K562 (cell line): ENCODE measurements at places on chromosomes 7 and 10.

- no peaks in the 10 kb centered on the region for H3K27me3 ChIP-seq
- DNase-seq = no peak
- H3K4me1 ChIP-seq = no peaks in the 10 kb centered on the region; the same call in 1 of the 2 replicates
- peaks cover 22% of the 10 kb centered on the region; the same call in 1 of the 3 replicates for H3K36me3 ChIP-seq
Measured at GRCh38 chr10:6234371-6234770, 31.6 kb downstream of the PFKFB3 start.

DNA sequence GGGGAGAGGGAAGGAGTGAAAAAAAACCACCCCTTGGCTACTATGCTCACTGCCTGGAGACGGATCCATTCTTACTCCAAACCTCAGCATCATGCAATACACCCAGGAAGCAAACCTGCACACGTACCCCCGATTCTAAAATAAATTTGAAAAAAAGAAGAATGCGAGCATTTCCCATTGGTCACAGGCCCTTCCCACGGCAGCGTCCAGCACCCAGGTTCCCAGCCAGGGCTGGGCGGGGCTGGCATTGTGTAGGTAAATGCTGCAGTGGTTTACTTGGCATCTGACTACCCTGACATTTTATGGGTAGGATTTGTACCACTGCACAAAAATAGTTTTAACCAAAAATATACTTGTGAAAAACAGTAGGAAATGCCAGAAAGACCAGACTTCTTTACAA is 418.9 kb downstream of the DNAJB6 start:
- H3K36me3 ChIP-seq = no peaks in the 10 kb centered on the region
- no peak overlapping the region for H3K4me3 ChIP-seq
- DNase-seq = no peak
- H3K27ac ChIP-seq = no peak overlapping the region
- peaks cover 63% of the 10 kb centered on the region for H3K27me3 ChIP-seq
- H3K4me1 ChIP-seq = no peaks in the 10 kb centered on the region

- DNase-seq = no peak
- H3K27ac ChIP-seq = no peak overlapping the region
- no peak overlapping the region for H3K4me3 ChIP-seq
- H3K27me3 ChIP-seq = no peaks in the 10 kb centered on the region
Measured at GRCh38 chr7:124751027-124751426, 14.6 kb downstream of the GPR37 start.

DNA sequence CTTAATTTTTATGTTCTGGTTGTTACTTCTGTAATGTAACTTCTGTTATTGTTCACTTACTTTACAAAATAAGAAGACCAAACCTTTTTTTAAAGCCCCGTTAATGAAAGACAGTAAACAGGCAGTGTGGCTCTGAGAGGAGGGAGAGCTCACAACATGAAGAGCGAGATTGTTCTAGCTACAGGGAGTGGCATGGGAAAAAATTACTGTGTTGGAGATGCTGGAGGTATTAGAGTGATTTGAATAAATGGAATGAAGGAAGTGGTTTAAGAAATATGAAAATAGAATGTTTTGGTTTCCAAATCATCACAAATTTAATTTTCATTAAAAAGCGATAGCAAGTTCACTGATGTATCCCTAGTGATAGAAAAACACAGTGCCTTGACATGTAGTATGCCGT is 31.8 kb downstream of the REEP3 start:
- 0 out of 3 replicates have a peak, but pooled peaks cover 1% of the 10 kb centered on the region for H3K36me3 ChIP-seq
- H3K4me1 ChIP-seq = no peaks in the 10 kb centered on the region
- no peak overlapping the region for H3K4me3 ChIP-seq
- H3K27ac ChIP-seq = no peak overlapping the region

DNA sequence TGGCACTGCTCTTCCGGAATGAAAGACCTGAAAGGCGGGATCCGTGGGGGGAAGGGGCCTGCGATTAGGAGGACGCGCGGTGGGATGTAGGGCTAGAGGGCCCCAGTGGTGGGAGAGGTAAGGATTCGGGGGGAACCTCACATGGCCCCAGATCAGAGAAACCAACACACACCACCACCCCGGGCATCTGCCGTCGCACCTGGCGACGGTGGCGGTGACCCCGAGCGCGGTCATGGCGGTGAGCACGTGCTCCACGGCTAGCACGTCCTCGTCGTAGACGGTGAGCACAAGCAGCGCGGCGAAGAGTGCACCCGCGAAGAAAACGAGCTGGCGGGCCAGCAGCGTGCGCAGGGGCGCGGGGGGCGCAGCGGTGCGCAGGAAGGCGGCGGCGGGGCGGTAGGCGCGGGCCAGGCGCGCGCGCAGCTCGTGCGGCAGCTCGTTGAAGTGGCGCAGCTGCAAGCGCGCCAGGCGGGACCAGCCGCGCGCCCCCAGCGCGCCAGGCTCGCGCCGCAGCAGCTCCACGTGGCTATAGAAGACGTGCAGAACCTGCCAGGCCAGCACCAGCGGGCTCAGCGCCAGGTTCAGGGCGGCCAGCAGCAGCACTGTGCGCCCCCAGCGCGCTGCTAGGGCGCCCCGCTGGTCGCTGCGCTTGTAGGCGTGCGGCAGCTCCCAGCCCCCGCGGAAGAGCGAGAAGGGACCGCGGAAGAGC is 5.7 kb downstream of the ATG9B start:
- no peak for DNase-seq
- peaks cover 22% of the 10 kb centered on the region; the same call in 2 of the 3 replicates for H3K36me3 ChIP-seq
- peaks cover 21% of the 10 kb centered on the region; the same call in 2 of the 3 replicates for H3K4me1 ChIP-seq
- peak overlapping the region; percentile 70 for H3K27ac ChIP-seq

GRCh38 chr7:155338632-155339320 is 41.1 kb downstream of the INSIG1 start:
- H3K27me3 ChIP-seq = peaks cover 83% of the 10 kb centered on the region
- DNase-seq = no peak
- H3K4me3 ChIP-seq = no peak overlapping the region
- no peaks in the 10 kb centered on the region for H3K36me3 ChIP-seq
- H3K4me1 ChIP-seq = peaks cover 13% of the 10 kb centered on the region

DNA sequence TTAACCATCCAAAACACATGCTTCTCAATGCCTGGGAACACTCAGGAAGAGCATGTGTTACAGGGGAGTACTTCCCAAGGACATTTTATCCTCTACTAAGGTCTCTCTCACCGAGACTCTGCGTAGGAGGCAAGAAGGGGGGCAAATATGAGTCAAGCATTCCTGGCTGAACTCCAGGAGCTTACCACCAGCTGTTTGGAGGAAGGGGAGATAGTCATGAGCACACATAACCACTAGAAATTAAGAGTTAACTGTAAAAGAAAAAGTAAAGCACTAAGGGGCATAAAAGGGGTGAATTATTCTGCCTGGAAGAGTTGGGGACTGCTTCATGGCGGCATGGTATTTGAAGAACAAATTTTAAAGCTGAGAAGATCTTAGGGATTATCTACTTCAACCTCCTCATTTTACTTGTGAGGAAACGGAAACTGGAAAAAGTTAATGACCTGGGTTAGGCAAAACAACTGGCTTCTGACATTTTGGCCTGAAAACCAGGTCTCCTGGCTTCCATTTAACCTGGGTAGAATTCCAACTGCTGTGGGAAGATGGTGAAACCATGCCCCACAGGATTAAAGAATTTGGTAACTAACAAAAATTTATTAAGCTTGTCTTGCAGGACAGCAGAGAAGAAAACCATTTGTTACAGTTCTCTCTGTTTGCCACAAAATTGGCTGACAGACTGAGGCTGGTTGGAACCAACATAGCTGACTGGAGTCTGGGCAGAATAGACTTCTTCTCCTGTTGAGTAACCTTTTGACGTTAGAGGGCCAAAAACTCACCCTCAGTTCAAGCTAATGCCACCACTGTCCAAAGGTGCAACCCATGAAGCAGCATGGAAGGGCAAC is 85.5 kb downstream of the SLC25A13 start:
- H3K4me3 ChIP-seq = peak overlapping the region; percentile 10; the same call in 1 of the 2 replicates
- no peaks in the 10 kb centered on the region for H3K27me3 ChIP-seq
- peak overlapping the region; percentile 94 for H3K27ac ChIP-seq
- DNase-seq = peak; percentile 87
- peaks cover 27% of the 10 kb centered on the region for H3K36me3 ChIP-seq
- peaks cover 65% of the 10 kb centered on the region for H3K4me1 ChIP-seq

DNA sequence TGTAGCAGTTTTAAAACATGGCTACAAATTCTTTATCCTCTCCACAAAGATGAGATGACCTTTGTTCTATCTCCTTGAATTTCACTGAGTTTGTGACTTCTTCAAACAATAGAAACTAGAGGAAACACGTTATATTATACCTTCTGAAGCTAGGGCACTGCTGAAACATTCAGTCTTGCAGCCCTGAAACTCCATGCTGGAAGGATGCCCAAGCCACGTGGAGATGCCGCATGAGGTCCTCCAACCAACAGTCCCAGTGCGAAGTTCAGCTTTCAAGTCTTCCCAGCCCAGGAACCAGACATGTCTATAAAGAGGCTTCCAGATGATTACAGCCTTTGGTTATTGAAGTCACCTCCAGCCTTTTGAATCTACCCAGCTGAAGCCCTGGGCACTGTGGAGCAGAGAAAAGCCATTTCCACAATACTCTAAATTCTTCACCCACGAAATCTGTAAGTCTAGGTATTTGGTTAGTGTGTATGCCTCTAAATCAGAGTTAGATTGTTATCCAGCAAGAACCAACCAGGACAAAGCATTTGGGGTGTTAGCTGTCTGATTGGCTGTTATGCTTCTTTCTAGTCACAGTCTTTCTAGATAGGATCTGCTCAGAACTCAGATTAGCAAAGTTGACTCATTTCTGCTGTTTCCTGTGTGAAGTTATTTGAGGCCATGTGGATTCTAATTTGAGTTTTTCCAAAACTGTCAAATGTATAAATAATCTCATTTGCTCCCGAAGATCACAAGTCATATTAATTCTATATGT is 186.5 kb upstream of the TMEM72 start:
- no peaks in the 10 kb centered on the region for H3K27me3 ChIP-seq
- no peaks in the 10 kb centered on the region for H3K4me1 ChIP-seq
- H3K4me3 ChIP-seq = no peak overlapping the region
- no peak overlapping the region for H3K27ac ChIP-seq

DNA sequence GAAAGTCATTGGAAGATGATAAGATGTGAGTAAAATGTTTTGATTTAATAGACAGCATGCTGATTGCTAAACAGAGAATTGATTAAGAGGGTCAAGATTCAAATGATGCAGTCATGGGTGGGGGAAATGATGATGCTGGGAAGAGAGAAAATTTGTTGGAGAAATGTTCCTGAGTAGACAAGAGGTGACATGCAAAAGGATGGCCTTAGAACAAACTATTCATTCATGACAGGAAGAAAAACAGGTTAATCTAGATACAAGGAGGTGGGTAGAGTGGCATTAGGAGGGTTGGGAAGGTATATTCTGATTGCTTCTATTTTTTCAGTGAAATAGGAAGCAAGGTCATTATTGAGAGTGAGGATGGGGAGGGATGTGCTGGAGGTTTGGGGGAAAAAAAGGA is 146.7 kb downstream of the SEM1 start:
- H3K4me1 ChIP-seq = no peaks in the 10 kb centered on the region; the same call in 2 of the 3 replicates
- no peak for DNase-seq
- no peak overlapping the region for H3K4me3 ChIP-seq
- H3K27ac ChIP-seq = no peak overlapping the region
- H3K36me3 ChIP-seq = no peaks in the 10 kb centered on the region

DNA sequence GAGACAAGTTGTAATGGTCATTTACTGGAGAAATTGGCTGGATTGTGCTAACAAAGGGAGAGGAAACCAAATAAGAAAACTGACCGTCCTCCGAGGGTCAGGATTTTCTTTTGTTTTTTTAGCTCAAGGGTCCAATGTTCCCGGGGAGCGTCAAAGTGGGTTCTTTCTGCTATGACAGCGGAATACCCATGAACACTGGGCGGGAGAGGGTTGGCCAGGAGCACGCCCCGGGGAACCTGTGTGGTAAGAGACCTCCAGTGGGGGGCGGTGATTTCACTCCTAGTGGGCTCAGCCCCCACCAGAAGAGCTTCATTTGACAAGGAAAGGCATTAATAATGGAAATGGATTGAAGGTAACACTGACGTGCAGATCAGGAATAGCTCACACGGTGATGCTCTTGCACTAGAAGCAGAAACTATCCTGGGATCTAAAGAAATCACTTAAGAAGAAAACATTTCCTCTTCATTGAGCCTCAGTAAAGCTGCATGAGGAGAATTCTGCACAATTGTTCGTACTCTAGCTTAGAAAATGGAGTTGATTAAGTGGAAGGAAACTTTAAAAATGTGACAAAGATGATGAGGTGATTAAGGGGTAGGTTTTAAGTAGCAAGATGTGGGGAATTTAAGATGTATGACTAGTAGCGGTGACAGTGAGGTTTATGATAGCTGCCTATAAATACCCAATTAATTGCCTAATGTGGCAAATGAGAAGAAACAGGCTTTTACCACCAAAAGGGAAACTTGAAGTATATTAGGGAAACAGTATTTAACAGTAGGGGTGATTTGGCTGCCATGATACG is 627.2 kb downstream of the SUGCT start:
- H3K4me3 ChIP-seq = no peak overlapping the region
- H3K36me3 ChIP-seq = no peaks in the 10 kb centered on the region
- no peaks in the 10 kb centered on the region for H3K27me3 ChIP-seq
- DNase-seq = no peak

- H3K36me3 ChIP-seq = no peaks in the 10 kb centered on the region
- no peaks in the 10 kb centered on the region for H3K27me3 ChIP-seq
- no peak overlapping the region for H3K4me3 ChIP-seq
- no peak overlapping the region for H3K27ac ChIP-seq
Measured at GRCh38 chr10:108166401-108166800, 1001.9 kb upstream of the SORCS1 start.

DNA sequence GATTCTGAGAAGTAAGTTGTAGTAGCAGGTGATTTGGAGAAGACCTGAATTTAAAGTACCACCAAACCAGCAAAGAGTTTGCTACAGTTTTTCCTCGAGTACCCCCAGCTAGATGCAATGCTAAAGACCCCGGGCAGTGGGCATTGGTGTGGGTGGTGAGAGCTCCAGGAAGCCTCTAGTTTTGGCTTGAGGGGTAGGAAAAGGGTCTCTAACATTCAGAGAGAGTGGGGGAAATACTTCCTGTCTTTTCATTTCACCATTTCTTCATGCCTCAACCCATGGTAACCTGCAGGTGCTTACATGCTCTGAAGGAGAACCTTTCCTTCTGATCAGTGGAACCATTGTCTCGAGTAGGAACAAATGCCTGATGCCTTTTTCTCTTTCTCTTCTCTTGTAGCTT is 352.2 kb downstream of the CALN1 start:
- H3K27me3 ChIP-seq = no peaks in the 10 kb centered on the region
- H3K27ac ChIP-seq = no peak overlapping the region
- DNase-seq = no peak
- H3K4me1 ChIP-seq = no peaks in the 10 kb centered on the region

DNA sequence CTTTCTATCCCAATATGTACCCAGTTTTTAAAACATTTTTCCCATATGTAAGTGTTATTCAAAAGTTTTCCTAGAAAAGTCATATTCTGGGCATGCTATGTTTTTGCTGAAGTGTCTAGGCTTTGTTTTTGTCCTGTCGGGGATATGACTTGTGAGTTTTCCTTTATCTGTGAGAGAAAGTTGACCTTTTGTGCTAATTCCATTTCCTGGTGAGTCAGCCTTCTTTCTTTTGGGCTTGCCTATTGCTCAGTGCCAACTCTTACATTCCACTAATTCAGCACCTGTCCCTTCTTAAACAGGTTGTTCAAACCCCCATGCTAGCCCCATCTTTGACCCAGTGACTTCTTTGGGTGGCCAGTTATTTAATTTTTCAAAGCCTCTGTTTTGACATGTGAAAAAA is 146.2 kb downstream of the AHR start:
- no peak overlapping the region for H3K4me3 ChIP-seq
- H3K4me1 ChIP-seq = no peaks in the 10 kb centered on the region
- DNase-seq = no peak
- no peaks in the 10 kb centered on the region for H3K27me3 ChIP-seq
